K562 (cell line): ENCODE measurements at places on chromosomes 2 and 18. TPM values are rescaled to one million over a fixed set of nuclear protein-coding genes. Genes with fewer than 3 reads are reported as not detected.

COL5A2 gene
- total RNA-seq, result 0.42 and 0.45 TPM in 2 replicates

DNA sequence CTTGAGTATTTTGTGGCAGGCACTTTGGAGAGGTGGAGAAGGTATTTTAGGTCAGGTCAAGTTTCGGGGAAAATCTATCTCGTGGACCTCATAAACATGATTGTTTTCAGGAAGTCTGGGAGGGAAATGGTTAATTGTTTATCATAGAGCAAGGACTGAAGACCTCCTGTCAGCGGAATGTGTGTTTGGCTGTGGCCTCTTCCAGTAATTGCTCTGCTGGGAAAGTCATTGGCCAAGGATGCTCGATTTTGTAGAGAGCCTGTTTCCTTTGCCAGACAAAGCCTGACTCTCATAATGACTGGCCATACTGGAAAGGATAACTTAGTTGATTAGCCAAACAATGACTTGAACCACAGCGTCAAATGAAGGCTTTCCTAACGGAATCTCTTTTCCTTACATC lies 30.0 kb downstream of the IL1R2 start:
- H3K4me3 ChIP-seq, result no peak overlapping the region
- no peaks in the 10 kb centered on the region; the same call in 2 of the 3 replicates for H3K27me3 ChIP-seq

DNA sequence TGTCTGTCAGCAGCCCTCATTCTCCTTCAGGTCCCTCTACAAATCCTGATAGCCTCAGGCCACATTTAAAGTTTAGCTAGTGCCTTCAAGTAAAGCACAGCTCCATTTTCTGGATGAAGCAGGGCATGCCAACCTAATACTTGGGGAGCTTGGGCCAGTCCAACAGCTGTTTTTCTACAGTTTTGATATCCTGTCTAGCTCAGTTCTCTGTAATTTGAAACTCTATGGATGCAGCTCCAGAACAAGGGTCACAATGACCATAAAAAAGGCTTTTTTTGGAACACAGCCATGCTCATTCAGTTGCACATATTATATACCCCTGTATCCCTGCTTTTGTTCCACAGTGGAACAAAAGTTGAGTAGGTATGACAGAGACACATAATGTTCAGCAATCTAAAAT lies 373.5 kb downstream of the SUCLG1 start:
- no peaks in the 10 kb centered on the region; the same call in 2 of the 3 replicates for H3K27me3 ChIP-seq
- no peak for DNase-seq
- H3K4me1 ChIP-seq, result no peaks in the 10 kb centered on the region
- no peak overlapping the region for H3K27ac ChIP-seq

- no peak for DNase-seq
- H3K27ac ChIP-seq, result no peak overlapping the region
- H3K4me1 ChIP-seq, result no peaks in the 10 kb centered on the region
- H3K36me3 ChIP-seq, result no peaks in the 10 kb centered on the region
Observed at GRCh38 chr2:151520976-151521375, 111.3 kb downstream of the RIF1 start.

GRCh38 chr2:203591642-203592041 lies 56.5 kb upstream of the RAPH1 start:
- no peak overlapping the region for H3K27ac ChIP-seq
- DNase-seq, result no peak
- H3K4me3 ChIP-seq, result no peak overlapping the region
- H3K4me1 ChIP-seq, result no peaks in the 10 kb centered on the region
- H3K27me3 ChIP-seq, result peaks cover 2% of the 10 kb centered on the region; the same call in 1 of the 3 replicates
- no peaks in the 10 kb centered on the region for H3K36me3 ChIP-seq

- H3K4me3 ChIP-seq, result no peak overlapping the region
- H3K4me1 ChIP-seq, result no peaks in the 10 kb centered on the region
- no peak overlapping the region for H3K27ac ChIP-seq
- H3K27me3 ChIP-seq, result no peaks in the 10 kb centered on the region
- no peak for DNase-seq
- no peaks in the 10 kb centered on the region for H3K36me3 ChIP-seq
Observed at GRCh38 chr2:154912215-154912614, 213.7 kb downstream of the KCNJ3 start.

- H3K4me1 ChIP-seq, result no peaks in the 10 kb centered on the region
- no peak overlapping the region for H3K4me3 ChIP-seq
- H3K36me3 ChIP-seq, result no peaks in the 10 kb centered on the region
- H3K27ac ChIP-seq, result no peak overlapping the region
- DNase-seq, result no peak
- no peaks in the 10 kb centered on the region for H3K27me3 ChIP-seq
Observed at GRCh38 chr2:147524912-147525311, 319.9 kb upstream of the ACVR2A start.

DNA sequence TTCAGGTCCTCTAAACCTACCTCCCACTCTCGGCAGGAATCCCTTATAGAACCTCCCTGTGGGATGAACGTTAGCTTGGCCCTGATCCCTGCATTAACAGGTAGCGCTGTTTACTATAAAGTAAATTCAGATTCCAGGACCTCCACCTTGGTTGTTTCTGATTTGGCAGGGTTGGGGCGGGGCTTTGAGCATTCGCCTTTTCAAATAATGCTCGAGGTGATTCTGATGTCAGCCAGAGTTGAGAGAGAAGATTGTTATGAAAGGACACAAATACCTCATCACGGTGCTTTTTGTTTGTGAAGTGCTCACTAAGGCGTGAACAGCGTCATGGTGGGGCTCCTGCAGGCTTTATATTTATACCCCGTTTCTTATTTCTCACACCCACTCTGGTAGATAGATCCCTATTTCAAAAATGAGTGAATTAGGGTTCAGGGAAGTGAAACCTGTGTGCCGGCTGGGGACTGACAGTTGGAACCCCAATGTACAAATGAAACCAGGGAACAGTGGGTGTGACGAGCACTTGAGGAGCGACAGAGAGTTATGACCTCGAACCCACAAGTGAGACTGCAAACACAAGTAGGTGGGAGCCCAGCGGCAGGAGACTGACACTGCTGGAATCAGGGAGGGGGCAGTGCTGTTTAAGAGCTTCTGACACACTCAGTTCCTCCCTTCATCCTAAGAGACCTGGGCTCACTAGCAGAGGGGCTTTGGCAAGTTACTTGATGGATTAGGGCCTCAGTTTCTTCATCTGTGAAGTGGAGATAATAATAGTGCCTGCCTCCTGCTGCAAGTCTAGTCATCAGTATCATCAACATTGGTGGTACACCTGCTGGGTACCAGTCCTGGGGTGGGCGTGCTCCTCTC lies 14.2 kb upstream of the CXCR4 start:
- H3K27me3 ChIP-seq, result peaks cover 2% of the 10 kb centered on the region; the same call in 2 of the 3 replicates
- DNase-seq, result no peak
- no peaks in the 10 kb centered on the region for H3K4me1 ChIP-seq
- no peak overlapping the region for H3K4me3 ChIP-seq
- H3K36me3 ChIP-seq, result no peaks in the 10 kb centered on the region
